ENCODE measurements at places on chromosomes 3 and 15.
A peak's percentile ranks its signal among the peaks of the same experiment; 100 is the strongest.

DNA sequence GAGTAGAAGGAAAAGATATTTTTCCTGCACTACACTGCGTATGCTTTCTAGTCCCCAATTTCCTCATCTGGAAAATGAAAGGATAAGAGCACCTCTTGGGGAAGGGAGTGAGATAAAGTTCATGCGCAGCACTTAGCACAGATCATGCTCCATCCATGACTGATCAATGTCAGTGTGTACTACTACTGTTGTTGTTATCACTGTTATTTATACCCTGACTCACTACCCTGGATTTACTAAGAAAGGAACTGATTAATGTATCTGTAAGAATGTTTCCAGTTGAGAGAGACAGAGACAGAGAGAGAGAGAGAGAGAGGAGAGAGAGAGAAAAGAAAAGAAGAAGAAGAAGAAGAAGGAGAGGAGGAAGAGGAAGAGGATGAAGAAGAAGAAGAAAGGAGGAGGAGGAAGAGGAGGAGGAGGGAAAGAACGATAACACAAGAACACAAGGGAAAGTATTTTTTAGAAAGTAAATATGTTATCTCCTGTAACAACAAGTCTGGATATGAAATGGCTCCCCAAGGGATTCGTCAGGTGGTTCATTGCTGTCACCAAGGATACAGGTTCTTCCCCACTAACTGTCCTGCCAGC lies 212.2 kb upstream of the PROK2 start:
- no peak for DNase-seq

DNA sequence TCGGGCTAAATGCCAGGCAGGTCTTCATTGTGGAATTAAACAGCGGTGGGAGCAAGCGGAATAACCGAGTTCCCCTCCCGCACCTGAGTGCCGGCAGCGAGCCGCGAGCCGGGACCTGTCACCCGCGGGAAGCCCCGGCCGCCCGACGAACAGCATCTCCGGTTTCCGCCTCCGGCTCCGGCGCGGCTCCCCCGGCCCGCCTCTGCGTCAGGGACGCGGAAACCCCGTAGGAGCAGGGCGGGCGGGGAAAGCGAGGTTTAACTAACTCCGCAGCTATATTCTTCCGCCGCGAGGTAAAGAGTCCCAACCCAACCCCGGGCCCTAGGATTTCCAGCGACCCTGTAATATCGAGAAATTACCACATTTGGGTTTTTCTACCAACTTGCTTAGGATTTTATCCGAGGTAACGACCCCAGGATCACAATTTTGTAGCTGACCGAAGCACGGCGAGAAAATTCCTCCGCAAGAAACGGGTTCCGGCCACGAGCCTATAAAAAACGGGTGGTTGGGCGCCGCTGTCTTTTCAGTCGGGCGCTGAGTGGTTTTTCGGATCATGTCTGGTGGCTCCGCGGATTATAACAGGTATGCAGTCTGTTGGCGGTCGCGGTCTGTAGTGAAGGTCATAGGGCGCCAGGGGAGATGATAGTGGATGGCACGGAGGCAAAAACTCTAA lies at the start of gene EIF4A2:
TSS of gene EIF4A2 (plus strand) at position 520 of the 673 bp plus-strand sequence. CDS start at position 554, 34 bp downstream.
- peak; percentile 66 for DNase-seq

DNA sequence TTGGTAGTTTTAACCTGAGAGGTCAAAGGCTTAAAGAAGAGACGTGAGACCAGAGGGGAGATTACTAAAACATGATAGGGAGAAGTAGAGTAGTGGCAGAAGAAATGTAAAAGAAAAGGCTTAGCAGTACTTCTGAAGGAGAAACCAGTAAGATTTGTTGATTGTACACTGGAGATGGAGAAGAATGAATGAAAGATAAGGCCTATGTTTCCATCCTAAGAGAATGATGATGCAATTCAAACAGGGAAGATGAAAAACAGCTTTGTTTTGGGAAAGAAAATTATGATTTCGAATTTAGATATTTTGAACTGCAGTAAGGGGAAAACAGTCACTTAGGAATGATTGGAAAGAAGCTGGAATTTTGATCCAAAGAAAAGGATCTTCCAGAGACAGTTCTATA lies 97.4 kb upstream of the PLXND1 start:
- DNase-seq: no peak

- no peak for DNase-seq
Measured at GRCh38 chr15:41782371-41783282, 8.3 kb downstream of the MAPKBP1 start.

DNA sequence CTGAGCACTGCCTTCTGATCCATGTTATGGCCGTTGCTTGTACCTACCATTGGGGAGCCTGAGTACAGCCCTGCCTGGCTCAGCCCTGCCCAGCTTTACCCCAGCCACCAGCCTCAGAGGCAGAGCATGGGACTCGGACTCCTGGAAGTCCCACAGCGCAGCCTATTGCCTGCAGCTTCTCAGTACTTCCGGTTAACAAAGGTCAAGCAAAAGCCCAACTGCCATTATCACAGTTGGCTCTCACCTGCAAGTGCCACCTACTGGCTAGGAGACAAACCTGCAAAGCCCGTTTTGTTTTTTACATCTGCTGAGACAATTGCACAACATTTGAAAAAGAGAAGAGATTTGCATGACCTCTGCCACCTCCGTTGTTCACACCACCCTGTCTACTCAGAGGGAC lies 1081.7 kb downstream of the NAALADL2 start:
- DNase-seq: no peak

GRCh38 chr3:181794011-181794790 lies 82.5 kb downstream of the SOX2 start:
- no peak for DNase-seq

DNA sequence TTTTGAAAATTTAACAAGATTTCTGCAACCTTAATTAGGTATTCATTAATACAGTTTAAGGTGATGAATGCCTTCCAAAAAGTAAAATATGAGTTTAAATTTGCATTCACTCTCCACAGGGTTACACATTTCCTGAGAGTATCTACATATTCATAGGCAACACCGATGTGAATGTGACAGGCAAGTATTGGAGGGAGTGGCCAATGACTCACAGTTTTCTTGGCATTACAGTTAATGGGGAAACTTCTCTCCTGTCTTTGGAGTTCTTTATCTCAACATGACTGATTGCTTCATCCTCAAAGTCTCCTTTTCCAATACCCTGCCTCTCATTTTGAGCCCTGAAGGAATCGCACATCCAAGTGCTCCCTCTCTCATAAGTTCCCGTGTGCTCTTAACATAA lies 181.9 kb upstream of the CHL1 start:
- DNase-seq: peak; percentile 1

DNA sequence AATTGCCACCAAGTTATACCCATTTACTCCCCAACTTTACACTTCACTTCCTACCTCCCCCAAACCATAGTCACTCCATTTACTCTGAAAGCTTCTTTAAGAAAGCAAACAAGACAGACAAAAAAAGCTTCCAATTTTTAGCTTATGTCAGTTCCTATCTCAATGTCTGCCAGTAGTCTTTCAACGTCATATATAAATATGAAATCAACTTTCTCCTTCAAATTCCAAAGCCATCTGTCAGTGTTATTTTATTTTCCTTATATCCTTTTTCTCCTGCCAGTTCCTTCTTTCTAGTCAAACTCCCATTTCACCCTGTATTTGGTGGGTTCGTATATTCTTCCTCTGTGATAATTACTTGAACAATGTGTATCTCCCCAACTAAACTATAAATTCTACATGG lies 85.8 kb upstream of the CMC1 start:
- DNase-seq: no peak

DNA sequence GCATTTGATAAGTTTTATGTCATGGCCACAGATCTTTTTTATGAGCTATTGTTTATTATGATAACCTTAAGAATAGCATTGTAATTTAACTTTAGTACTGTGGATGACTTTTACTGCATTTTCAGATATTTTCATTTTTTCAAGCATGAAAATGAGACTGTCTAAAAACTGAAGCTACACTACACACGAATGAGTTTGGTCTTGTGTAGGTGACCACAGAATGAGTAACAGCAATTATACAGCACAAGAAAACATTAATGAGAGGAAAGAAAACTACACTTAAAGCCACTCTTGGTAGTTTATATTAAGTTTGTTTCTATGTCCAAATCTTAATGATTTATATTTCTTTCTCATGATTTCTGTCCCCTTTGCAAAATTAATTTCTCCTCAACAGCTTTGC lies 809.2 kb downstream of the NAALADL2 start:
- DNase-seq: no peak

GRCh38 chr3:38827791-38828190 lies 11.8 kb upstream of the SCN10A start:
- DNase-seq: no peak

DNA sequence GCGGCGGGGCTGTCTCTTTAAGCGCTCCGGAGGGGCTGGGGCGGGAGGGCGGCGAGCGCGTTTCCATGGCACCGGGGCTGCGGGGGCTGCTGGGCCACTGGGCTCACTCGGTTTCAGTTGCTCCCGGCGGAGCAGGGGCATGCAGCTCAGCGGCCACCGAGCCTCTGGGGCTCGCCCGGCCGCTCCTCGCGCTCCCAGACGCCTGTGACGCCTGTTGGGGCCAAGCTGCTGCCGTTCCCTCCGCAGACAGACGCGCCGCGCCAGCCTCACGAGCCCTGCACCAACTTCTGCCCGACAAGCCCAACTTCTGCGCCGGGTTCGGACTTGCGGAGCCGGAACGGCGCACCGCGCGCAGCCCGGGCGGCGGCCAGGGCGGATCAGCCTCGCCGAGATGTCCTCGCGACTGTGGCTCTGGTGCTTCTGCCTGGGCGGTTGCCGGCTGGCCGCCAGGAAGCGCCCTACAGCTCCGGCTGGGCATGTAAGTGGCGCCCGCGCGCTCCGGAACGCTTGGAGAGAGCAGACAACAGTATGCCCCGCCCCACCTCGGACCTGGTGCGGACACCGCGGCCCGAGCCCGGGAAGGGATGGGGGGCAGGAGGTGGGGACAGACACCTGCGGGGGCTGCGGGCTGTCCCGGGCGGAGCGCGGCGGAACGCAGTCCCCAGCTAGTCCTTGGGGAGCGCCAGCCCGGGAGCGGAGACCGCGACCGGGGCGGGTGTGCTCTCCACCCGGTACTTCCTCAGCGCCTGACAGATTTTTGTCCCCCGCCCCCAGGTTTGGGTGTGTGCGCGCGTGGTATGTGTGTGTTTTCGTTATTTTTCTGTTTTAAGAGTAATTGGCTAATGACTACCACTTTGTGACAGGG lies 154.1 kb upstream of the GOLIM4 start:
- no peak for DNase-seq

DNA sequence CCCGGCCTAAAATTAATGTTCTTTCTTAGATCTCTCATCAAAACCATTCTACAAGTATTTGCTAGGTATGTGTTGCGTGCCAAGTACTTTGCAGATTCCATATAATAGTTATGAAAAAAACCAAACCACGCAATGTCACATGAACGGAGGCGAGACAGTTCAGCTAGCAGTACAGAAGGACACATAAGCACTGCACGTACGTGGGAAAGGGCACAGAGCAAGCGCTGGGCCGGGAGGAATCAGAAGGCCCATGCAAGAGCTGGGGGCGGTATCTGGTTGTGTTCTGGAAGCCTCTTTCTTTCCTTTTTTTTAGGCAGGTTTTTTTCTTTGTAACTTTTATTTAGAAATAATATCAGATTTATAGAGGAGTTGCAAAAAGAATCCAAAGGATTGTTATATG lies 11.3 kb downstream of the PDIA5 start:
- DNase-seq: no peak

GRCh38 chr15:65638109-65638508 lies 16.4 kb downstream of the SLC24A1 start:
- no peak for DNase-seq

- no peak for DNase-seq
Measured at GRCh38 chr3:5309171-5309570, 121.7 kb downstream of the EDEM1 start.

DNA sequence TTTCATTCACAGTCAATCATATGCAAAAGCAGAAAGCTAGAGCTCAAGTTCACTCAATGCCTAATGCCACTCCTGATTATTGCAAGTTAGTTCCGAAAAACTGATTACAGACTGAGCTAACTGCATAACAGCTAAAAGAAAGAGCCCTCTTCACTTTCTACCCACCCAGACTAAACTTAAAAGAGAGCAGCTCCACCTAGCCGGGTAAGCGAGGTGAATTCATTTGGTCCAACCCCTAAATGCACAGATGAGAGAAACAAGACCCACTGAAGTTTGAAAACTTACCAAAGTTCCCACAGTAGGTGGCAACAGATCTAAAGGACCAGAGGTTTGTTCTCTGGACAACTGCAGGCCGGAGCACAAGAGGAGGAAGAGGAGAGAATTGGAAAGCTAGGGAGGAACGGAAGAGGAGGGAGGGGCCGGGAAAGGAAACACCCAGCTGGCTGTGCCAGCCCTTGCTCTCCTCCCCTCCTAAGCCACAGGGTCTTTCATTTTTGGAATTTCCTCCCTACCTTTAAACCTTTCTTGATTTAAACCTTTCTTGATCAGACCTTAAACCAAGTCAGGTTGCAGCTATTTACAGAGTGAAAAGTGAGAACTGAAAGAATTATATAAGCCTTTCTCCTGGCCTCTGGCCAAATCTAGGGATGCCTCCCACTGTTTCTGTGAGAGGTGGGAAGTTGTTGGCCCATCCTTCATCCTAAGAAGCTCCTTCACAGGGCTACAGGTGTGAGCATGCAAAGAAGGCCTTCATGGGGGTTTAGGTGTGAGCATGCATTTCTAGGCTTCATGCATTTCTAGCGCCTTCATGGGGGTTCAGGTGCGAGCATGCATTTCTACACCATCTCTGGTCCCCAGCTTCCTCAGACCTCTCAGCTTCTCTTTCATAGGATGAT lies 114.7 kb upstream of the LMOD3 start:
- DNase-seq: no peak

DNA sequence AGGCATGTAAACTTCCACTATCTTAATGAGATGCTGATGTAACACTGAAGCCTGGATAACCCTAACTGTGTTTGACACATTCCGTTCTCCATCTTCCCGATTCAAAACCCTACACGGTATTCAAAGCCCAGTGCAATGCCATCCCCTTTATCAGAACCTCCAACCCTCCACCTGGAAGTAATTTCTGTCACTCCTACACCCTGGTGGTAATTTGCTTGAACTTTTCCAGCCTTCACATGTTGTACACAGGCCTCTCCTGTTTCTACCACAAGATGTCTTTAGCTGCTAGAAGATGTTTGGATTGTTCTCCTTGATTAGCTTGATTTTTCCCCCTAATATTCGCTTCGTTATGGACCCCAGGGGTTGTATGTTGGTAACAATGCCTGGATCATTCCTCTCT lies 208.9 kb downstream of the CHST2 start:
- DNase-seq: no peak

DNA sequence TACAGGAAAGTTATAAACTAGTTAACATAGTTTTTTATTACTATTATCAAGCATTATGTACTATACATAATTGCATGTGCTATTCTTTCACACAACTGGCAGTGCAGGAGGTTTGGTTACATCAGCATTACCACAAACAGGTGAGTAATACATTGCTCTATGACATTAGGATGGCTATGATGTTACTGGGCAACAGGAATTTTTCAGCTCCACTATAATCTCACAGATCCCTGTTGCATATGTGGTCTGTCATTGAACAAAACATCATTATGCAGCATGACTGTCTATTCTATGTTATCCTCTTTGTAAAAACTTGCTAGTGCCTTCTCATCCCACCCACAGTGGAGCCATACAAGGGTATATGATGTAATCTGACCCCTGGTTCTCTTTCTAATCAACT lies 36.5 kb upstream of the PDZRN3 start:
- no peak for DNase-seq

- no peak for DNase-seq
Measured at GRCh38 chr3:79085171-79085570, 682.6 kb downstream of the ROBO1 start.

All from epithelial cell of proximal tubule (primary cell).